ENCODE measurements at places on chromosomes 2 and 18. TPM values are rescaled to one million over a fixed set of nuclear protein-coding genes. Genes with fewer than 3 reads are reported as not detected.

DNA sequence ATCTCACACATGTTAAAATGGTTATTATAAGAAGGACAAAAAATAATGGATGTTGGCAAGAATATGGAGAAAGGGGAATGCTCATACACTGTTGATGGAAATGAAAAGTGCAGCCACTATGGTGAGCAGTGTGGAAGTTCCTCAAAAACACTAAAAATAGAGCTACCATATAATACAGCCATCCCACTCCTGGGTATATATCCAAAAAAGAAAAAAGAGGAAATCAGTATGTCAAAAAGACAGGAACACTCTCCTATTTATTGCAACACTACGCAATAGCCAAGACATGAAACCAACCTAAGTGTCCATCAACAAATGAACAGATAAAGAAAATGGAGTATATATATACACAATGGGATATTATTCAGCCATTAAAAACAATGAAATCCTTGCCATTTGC, 642.6 kb downstream of the RNF144A start:
- DNase-seq = no peak

- DNase-seq = no peak
Measured at GRCh38 chr18:46321955-46322354, 217.8 kb downstream of the HAUS1 start.

DNA sequence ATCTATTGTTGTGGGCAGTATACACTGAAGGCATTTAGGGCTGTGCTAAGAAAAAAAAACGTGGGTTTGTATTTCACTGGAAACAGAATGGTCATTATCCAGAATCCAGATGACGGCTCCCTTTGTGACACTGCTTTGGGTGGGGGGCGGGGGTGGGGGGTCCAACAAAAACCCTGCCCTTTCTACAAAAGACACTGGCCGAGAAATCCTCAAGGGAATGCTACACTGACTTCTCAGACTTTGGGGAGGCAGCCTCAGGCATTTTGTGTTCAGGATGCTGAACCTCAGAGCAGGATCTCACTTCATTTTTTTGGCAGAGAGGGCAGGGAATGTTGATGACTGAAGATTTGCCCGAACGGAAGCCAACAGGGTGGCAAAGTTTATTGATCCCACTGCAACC, 417.1 kb downstream of the HRH4 start:
- no peak for DNase-seq

DNA sequence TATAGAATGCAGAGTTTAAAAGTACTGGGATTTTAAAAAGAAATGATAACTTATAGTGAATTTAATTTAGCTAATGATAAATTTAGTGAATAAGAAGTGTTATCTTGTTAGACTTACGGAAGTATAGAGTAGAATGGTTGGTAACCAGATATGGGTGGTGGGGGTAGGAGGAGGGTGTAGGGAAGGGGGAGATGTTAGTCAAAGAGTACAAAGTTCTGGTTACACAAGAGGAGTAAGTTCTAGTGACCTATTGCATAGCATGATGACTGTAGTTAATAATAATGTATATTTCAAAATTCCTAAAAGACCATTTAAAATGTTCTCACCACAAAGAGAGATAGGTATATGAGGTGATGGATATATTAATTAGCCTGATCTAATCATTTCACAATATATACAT, 184.8 kb upstream of the STON1 start:
- DNase-seq = no peak

GRCh38 chr18:44856157-44856556, 175.5 kb downstream of the SETBP1 start:
- DNase-seq = no peak

DNA sequence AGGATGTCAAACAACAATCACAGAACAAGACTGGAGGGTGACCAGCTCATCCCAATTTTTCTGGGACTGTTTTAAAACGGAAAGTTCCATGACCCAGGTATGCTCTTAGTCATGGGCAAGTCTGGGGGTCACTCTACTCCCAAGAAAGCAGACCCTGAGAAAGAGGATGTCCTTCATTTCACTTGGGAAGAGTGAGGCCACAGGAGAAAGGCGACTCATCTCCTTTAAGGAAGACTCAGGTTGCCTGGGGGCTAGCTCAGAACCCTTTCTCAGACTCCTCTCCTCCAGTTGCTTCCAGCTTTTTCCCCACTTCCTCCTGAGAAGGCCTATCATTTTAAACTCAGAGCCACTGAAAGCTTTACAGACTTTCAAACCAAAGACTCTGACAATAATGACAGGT, 9.3 kb downstream of the RNF152 start:
- DNase-seq = no peak

DNA sequence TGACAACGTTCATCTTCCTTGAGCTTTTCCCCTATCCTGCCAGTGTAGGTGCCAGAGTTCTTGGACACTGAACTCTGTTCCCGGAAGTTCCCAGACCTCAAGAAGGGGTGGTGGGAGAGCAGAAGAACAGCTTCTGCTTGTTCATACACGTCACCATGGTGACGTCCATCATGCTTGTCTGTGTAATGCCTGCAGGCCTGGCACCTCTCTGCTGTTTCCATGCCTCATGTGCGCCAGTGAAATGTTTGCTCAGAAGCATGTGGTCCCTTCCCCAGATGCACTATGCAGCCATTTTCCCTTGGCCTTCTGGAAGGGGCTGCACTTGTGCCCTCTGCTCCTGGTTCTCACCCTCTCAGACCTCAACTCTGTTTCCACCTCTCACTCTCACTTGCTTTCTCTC, 210.8 kb upstream of the NABP1 start:
- DNase-seq = no peak

DNA sequence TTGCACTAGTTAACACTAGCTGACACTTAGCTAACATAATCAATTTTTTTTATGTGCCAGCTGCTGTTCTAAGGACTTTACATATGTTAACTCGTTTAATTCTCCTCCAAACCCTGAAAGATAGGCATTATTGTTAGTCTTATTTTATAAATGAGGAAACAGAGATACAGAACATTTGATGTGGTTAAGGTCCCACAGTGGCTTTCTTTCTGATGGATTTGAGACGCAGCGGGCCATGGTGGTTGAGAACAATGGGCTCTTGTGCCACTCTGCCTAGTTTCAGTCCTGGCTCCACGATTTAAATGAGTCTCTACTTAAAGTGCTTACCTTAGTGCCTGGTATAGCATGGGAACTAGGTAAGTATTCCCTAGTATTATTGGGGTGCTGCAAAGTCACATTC, 201.9 kb upstream of the SPRED2 start:
- no peak for DNase-seq

- DNase-seq = no peak
Measured at GRCh38 chr2:44747794-44748193, 193.7 kb upstream of the SIX3 start.

DNA sequence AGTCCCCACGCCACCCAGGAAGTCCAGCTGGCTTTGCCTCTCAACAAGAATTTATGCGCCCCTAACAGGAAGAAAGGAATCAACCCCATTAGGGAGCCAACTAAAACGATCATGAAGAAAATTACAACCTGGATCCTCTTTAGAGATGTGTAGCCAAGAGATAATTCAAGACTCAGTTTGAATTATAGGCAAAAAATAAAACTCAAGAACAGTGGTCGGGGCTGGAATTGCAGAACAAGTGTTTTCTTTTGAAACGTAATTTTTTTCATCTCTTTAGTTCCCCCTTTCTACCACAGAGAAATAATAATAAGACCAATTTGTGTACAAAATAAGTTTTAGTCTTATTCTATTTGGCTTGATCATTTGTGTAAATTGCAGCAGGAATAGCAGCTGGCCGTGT, 22.4 kb downstream of the PDCD1 start:
- DNase-seq = no peak

- DNase-seq = no peak
Measured at GRCh38 chr2:226680719-226681118, 118.9 kb downstream of the IRS1 start.

The RGPD4 gene
- total RNA-seq = 0.19 TPM

DNA sequence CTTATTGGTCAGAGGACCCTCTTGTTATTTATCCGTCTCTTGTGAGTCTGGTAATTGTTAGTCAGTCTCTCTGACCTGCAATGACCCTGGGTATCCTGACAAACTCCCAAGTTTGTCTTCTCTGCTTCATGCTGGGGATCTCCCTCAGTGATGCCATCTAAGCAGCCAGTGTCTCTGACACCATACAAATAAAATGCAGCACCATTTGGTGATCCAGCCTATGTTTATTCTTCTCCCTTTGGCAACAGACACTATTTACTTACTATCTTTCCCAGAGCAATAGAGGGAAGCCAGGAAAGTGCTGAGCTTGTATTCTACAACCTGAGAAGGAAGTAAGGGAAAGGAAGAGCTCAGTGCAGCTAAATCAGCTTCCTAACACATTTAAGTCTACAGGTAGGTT, 15.9 kb downstream of the SERPINE2 start:
- no peak for DNase-seq

GRCh38 chr18:54191352-54191751, 33.1 kb downstream of the MBD2 start:
- no peak for DNase-seq

DNA sequence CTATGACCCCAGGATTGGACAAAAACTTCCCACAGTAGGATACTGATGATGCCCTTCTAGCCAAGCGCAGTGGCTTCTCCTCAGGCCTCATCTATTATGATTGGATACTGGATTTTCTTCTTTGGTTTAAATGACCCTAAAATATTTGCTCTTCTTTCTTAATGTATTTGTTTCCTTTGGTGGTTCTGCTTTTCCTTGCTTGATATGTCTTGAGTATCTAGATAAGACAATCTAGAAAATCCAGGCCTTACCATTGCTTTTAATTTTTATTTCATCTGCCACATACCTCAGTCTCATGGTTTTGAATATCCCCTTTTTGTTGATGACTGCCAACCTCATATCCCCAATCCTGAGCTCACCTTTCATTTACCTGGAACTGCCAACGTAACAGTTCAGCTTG, 35.6 kb downstream of the OTOF start:
- no peak for DNase-seq

The CPLX4 gene
- total RNA-seq = 0.05 TPM

The DNAJC5G gene
- not detected for total RNA-seq
